ENCODE measurements at places on chromosomes 16 and 17.

GRCh38 chr16:58670177-58670576 lies 14.4 kb downstream of the SLC38A7 start:
- DNase-seq = no peak

GRCh38 chr17:64077379-64077778 lies 52.6 kb downstream of the ERN1 start:
- no peak for DNase-seq

GRCh38 chr16:46731691-46732555 lies 16.2 kb downstream of the MYLK3 start:
- no peak for DNase-seq

GRCh38 chr17:46176975-46177374 lies 16.3 kb downstream of the KANSL1 start:
- DNase-seq = no peak

DNA sequence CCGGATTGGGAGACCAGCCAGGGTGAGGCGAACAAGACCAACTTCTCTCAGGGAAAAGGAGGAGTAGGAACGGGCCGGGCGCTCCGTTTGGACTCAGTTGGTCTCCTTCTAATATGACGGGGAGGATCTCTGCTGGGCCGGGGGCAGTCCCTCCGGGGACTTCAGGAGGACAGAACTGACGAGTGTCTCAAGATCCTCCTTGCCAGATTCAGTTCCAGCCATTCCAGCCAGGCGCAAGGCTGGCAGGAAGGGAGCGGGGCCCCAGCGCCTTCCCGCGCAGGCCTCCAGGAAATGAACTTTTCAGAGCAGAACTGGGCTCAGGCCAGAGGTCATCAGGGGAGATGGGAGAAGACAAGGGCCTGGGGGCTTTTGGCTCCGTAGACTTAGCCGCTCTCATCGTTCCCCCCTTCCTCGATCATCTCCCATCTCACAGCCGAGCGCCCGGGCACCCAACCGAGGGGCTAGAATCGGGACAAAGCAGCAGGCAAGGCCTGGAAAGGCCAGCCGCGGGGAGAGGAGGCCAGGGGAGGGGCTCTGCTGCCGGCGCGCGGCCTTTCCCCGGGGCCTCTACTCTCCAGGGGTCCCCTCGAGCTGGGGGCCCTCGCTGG lies 1.6 kb downstream of the ZNF423 start:
- DNase-seq = no peak

DNA sequence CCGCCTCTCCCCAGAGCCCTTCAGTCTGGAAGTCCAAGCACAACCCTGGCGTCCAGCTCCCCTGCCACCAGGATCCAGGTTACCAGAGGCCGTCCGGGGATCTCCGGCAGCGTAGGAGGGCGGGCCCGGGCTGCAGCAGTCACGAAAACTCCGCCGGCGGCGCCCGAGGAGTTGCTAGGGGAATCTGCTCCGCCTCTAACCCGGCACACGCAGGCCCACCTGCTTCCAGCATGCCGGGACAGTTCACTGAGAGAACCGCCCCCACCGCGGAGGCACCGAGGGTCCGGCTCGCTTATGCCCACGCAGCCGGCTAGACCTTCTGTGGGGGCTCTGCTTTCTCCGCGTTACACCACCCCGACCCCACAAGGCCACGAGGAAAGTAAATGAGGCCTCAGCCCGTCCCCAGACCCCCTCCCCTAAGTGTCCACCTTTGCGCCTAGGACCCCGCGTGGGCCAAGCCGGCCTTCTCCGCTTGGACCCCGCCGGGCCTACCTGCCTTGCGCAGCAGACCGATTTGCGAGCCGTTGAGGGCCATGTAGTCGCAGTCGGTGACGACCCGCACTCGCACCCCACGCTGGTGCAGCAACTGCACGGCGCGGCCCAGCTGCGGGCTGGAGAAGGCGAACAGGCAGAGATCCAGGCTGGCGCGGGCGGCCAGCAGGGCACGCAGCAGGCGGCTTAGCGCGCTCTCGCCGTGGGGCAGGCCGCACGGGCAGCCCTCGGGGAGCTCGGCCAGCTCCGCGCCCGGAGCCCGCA lies 587 bp downstream of the PLD6 start:
- DNase-seq = no peak

DNA sequence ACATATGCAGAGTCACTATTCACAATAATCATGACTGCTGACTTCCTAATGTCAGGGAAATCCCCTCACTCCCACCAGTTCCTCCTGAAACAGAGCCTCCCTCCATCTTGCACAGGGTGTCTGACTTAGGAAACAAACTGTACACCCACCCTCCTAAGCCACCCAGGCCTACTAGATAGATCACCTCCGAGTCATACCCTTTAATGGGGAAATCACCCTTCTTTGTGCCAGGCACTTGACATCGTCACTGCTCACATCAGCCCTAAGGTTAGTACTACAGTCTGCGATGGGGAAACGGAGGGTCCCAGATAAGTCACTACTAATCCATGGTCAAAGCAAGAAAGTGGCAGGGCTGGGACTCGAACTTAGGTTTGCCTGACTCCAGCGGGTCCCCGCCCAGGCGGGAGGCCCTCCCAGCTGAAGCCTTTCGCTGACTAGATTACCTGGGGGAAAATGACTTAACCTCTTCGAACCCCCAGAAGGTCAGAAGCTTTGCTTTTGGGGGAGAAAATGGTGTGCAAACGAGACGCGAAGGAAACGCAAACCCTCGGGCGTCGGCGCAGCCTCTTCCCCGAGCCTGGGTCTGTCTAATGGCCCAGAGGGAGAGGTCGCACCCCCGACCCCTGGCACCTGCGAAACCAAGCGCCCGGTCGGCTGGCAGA lies 3.4 kb upstream of the MLLT6 start:
- DNase-seq = no peak

DNA sequence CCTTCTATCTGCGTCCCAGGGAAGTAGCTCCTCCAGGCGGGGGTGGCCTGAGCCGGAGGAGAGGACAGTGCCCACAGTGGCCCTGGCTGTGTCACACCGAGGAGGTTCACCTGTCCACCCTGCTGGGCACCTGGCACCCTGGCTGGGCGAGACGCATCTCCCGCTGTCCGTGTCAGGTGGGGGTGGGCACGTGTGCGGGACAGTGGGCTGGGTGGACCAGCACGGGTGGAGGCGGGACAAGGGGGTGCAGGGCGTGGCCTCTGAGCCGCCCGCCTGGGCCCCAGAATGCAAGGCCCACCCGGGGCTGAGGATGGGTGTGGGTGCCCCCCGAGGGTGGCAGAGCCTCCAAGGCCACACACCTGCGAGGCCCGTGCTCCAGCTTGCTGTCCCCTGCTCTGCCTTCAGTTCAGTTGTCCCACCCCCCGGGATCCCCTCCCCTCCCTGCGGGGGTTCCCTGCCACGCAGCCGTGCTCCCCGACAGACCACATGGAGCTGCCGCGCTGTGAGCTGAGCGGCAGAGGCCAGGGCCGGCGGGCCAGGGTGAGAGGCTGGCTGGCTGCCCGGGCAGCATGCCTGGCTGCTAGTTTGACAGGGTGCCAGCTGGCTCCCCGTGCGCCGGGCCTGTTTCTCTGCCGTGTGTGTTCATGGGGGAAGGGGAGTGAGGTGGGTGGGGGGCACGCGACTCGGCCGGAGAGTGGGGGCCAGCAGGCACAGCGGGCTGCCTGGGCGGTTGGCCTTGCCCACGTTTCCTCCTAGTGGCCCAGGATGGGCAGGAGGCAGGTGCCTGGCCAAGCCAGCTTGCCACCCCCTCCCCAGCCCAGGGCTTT lies 33.9 kb downstream of the BAHCC1 start:
- peak; percentile 75 for DNase-seq

GRCh38 chr17:19372011-19372370 lies 6.3 kb upstream of the MAPK7 start:
- DNase-seq = no peak

DNA sequence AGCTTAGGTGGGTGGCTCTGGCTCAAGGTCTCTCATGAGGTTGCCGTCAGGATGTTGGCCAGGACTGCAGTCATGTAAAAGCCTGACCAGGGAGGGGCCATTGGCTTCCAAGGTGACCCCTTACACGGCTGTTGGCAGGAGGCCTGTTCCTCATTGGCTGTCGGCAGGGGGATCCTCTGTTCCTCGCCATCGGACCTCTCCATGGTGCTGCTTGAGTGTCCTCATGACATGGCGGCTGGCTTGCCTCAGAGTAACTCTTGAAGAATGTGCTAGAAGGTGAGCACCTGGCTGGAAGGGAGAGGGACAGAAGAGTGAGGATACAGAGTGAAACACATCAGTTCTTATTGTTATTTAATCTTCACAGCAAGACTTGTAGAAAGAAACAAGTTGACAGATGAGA lies 4.7 kb upstream of the RPRML start:
- no peak for DNase-seq

GRCh38 chr17:7403727-7403976 lies 245 bp downstream of the TMEM256 start:
- DNase-seq = no peak

DNA sequence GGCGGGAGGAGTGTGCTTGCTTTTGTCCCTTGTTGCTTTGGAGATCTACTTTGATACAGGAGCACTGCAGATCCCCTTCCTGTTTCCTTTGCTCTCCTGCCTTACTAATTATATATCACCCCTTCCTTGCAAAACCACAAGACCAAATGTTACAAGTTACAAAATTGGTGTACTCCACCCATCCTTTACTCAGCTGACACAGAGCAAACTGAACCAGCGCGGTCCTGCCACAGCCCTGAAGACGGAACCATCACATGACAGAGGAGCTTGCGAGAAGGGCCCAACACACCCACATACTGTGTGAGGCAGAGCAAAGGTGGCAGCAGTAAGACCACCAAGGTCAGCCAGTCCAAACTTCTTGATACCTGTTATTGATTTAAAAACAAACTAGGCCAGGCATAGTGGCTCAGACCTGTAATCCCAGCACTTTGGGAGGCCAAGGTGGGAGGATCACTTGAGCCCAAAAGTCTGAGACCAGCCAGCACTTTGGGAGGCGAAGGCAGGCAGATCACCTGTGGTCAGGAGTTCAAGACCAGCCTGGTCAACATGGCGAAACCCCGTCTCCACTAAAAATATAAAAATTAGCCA lies 33.2 kb downstream of the CYTH1 start:
- no peak for DNase-seq

DNA sequence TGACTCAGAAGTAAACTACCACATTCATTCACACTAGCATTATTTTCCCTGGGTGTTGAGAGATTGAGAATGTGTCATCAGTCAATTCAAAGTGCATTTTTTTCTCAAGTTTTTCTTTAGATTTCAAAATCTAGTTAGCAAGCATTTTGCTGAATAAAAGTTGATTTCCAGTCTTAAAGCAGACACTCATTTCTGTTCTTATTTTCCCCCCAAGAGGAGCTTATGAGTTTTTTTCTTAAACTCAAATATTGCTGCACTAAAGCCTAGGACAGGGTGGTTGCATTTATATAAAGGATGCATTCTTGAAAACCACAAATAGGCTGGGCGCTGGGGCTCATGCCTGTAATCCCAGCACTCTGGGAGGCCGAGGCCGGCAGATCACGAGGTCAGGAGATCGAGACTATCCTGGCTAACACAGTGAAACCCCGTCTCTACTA lies 15.3 kb downstream of the CDH3 start:
- no peak for DNase-seq

- DNase-seq = no peak
These were observed 66.9 kb upstream of the RCVRN start for GRCh38 chr17:9971991-9972390.

- no peak for DNase-seq
These were observed 181.9 kb downstream of the SPECC1 start for GRCh38 chr17:20191056-20191455.

GRCh38 chr17:27989046-27989445 lies 53.4 kb upstream of the NLK start:
- DNase-seq = no peak

GRCh38 chr16:55488306-55488705 lies 9.3 kb downstream of the MMP2 start:
- DNase-seq = no peak

DNA sequence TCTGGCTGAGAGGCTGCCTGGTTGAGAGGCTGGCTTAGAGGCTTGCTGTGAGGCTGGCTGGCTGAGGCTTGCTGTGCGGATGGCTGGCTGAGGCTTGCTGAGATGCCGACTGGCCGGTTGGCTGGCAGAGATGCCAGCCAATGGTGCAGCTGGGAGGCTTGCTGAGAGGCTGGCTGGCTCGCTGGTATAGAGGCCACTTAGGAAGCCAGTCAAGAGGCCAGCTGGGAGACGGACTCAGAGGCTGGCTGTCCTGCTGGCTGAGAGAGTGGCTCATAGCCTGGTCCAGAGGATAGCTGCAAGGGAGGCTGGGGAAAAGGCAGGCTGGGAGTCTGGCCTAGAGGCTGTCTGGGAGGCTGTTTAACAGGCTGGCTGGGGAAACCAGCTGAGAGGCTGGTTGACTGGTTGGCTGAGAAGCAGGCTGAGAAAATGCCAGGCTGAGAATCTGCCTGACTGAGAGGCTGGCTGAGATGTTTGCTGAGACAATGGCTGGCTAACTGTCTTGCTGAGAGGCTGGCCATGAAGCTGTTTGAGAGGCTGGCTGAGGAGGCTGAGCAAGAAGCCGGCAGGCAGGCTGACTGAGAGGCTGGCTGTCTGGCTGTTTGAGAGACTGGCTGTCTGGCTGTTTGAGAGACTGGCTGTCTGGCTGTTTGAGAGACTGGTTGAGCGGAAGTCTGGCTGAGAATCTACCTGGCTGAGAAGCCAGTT lies 37.5 kb upstream of the ACSM2B start:
- DNase-seq = no peak
